ENCODE measurements at places on chromosomes 6 and 20.

- DNase-seq, result no peak
Observed at GRCh38 chr6:36618366-36619355, 24.5 kb downstream of the SRSF3 start.

GRCh38 chr6:100247123-100247522 is 217.6 kb downstream of the SIM1 start:
- DNase-seq, result no peak

DNA sequence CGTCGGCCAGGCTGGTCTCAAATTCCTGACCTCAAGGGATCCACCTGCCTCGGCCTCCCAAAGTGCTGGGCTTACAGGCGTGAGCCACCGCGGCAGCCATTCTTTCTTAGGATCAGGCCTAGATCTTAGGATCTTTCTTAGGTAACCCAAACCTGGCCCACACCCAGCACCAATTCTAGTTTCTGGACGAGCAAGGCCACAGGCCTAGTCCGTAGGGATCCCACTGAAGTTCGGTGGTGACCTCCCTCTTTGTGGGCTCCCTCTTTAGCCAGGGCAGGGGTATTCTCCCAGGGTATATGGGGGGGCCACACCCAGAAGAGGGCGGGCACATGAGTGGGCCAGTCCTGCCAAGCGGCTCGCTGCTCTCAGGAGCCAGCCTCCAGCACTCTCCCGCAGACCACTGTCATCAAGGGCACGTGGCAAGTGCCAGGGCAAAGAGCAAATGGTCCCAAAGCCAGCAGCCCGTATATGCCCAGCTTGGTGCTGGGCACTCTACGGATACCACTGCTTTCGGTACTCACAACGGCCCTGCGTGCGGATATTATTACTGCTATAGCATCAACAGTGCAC is 6.5 kb downstream of the PXDC1 start:
- no peak for DNase-seq

DNA sequence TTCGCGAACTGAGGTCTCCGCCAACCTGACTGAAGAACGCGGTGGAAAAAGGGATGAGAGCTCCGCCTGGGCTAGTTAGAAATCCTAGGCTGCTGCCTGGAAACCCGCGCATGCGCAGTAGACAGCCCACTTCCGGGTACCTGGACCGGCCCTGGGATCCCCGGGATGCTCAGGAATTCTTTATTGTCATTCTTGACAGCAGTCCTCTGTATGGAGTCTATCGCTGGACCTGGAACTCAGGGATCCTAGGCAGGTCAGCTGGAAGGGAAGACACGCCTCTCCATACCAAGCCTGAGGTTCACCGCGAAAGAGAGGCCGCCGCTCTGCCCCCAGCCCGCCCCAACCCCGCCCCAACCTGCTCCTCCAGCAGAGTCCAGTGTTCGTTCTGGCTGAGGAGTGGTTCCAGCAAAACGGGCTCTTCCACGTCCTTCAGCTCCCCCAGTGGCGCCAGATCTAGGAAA is 1379.2 kb upstream of the DEFB115 start:
- DNase-seq, result no peak

DNA sequence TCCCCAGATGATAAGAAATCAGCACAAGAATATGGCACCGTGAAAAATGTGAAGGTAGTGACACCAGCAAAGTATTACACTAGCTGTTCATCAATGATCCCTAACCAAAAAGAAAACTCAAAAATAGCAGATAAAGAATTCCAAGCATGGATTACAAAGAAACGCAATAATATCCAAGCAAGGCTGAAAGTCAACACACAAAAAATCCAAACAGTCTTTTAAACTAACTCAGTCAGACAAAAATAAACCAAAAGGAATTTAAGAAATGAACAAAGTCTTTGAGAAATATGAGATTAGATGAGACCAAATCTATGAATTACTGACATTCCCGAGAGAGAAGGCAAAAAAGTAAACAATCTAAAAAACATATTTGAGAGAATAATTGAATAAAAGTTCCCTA is 976.1 kb upstream of the MAP3K7 start:
- DNase-seq, result no peak

DNA sequence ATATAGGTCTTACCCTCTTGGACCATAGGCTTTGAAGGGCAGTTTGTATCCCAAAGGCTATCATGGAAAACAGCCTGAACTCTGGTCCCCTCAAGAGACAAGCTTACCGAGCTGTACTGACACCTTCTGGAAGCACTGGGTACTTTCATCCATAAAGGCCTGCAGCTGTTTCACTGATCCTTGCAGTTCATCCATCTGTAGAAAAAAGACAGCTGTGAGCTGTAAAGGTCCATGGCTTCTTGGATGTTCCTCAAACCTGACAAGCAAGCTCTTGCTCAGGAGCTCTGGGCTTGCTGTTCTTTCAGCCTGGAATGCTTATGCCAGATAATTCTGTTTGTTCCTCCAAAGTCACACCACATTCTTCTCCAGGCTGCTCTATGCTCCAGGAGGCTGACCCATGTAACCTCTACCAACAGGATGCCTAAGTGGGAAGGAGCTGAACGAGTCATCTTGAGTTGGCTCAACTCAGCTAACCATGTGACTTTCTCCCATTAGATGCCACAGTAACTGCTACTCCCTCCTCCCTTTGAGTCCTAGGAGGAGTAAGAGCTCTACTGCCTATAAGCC is 8.8 kb upstream of the NDRG3 start:
- DNase-seq, result peak; percentile 77

DNA sequence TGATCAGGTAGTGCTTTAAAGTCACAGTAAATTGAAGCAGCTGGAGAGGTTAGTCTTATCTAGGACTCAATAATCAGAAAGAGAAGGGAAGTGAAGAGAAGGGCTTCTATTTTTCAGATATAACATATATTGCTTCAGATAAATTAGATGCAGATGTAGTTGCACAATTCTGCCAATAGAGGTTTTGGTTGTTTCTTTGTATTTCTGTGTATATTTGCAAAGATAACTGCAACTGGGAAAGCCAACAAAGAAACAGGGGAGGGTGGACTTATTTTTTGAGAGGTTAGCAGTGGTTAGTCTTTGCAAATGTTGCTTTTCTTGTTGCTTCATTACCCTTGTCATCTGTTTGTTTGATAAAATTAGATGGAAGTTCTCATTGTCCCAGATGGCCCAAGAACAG is 106.6 kb downstream of the ADGRG6 start:
- no peak for DNase-seq

- DNase-seq, result no peak
Observed at GRCh38 chr20:37544386-37544785, 16.7 kb upstream of the BLCAP start.

- peak; percentile 64 for DNase-seq
Observed at GRCh38 chr20:58907320-58908137, 55.0 kb downstream of the GNAS start.

DNA sequence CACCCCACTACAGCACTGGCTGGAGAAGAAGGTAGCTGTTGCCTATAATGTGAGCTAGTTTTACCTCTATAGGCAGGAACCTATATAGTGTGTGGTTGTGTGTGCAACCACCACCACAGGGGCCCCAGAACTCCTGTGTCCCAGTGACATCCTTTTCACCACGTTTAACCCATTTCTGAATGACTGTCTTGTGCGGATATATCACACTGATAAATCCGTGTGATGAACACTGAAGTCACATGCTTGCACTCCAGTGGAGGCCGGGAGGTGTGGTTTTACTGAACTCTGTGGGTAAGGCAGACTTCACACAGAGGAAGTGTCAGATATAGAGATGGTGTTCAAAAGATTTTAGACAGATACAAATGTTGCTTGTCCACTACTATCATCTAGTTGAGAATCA is 32.5 kb downstream of the SDHAF4 start:
- DNase-seq, result peak; percentile 18

DNA sequence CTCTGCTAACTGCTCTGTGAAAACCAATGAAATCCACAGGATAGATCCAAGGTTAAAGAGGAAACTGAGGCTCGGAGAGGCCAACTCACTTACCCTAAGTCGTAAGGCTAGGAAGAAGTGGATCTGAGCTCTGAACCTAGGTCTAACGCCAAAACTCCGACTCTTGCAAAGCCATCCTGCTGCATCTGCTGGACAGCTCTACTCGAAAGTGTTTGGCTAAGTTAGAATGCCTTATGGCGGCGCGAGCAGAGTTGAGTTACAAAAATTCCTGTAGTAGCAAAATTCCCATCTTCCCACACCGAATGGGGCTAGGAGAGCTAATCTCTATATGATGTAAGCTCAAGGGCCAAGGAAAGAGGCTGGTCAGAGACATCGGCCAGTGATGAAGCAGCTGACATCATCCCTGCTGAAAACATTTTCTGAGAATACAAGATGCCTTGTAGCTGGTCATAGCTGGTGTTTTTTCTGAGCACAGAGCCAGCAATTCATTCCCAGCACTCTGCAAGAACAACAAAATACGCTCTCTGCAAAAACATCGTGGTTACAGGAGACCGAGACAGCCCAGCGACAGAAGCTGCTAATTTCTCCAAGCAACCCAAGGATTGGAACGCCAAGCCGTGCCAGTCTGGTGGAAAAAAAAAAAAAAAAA is 1.8 kb downstream of the SPATA2 start:
- no peak for DNase-seq

DNA sequence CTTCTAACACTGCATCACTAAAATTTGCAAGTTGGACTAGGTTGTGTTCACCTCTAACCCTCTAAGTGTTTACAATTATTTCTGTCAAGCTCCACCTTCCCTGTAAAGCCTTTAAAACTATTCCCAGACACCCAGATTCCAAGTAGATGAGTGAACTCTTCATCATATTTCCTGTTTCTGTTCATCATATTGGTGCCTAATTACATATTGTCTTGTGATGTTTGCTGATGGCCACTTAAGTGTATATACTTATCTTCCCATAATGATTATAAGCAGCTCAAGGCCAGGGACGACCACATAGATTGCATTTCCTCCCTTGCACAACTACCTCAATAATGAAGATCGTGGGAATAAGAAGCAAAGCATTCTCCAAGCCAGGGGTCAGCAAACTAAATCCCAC is 16.8 kb downstream of the TNFRSF21 start:
- no peak for DNase-seq

GRCh38 chr20:6841128-6841527 is 73.6 kb downstream of the BMP2 start:
- no peak for DNase-seq

DNA sequence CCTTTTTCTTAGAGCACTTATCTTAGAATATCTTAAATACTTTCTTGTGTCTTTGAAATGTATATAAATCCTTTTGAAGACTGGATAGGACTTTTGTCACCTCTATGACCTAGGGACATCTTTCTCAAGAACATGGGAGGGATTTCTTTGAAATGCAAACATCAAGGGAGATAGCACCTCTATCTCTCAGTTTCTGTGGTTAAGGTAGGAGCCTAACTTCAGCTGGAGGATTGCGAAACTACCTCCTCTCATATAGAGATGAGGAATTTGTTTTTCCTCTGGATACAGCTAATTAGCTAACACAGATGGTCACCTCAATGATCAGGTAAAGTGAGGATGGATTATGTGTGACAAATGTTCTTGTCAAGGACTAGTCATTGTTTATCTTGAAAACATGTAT is 631.3 kb upstream of the IMPG1 start:
- no peak for DNase-seq

- DNase-seq, result no peak
Observed at GRCh38 chr6:84979541-84979940, 215.1 kb upstream of the TBX18 start.

DNA sequence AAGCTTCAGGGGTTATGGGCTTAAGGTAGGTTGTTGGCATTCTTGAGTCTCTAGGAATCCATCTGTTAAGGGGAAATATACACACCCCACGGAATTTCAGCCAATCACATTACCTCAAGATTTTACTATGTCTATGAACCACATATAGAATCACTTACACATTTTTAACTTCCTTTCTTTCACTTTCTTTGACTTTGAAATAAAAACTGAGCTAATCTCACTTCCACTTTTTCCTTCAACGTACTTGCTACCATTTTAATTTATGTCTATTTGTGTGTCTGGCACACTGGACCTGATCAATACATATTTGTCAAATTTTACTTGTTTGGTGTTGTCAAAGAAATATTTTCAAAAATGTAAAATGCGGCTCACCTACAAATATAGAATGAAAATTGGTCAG is 545.4 kb upstream of the JAG1 start:
- DNase-seq, result no peak

DNA sequence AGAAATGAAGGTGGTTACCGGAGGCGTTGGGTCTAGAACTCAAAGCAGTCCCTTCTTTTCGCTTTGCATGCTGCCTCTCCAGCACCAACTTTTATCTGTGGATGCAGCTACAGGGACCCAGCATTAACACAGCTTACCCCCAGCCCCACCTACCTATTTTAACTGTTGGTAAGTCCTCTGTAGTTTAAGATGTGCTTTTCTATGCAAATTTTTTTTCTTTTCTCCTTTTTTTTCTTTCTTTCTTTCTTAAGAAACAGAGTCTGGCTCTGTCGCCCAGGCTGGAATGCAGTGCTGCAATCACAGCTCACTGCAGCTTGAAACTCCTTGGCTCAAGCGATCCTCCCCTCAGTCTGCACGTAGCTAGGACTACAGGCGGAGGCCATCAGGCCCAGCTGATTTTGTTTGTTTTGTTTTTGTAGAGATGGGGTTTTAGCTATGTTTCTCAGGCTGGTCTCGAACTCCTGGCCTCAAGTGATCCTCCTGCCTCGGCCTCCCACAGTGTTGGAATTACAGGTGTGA is 6.5 kb upstream of the USP45 start:
- no peak for DNase-seq

DNA sequence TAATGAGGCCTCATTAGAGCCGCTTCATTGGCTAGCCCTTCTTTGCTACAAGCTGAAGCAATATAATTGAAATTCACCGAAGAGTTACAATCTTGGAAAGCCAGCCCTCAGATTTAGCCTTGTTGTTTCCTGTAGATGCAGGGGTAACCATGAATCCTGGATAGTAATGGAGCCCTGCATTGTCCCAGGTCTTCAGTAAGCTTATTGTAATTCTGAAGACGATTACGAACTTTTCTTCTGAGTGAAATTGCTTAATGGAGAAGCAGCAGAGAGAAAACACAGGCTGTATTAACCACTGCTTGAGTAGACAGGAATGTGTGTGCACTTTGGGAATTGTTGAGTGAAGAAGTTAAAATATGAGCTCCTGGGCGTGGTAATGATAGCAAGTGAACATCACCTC is 26.3 kb upstream of the NAA20 start:
- DNase-seq, result no peak

DNA sequence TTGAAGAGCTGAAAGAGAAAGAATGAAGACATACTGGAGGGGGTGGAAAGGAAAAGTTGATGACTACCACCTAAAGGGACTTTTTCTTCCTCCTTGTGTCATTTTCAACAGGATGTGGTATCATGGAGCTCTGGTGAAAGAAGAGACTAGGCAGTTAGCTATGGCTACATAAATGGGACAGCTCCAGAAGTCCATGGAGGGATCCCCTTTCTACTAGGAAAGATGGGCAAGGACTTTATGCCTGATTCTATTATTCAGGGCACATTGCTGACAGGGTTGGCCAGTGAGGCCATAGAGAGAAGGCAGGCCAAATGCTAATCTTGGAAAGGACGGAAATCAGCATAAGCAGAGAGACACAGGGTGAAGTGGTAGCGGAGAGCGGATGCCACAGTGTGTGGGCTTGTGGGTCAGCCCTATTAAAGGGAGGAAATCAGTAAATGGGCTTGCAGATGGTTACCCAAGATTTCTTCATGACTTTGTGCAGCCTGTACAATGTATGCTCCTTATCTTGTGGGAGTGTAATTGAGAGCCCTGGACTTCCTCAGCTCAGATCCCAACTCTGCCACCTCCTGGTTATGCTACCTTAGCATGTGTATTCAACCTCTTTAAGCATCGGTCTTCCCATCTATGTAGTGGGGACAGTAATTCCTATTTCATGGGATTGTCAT is 77.4 kb upstream of the TMEM170B start:
- no peak for DNase-seq
